Activated naive CD4-positive, alpha-beta T cell treated with anti-CD3 and anti-CD28 coated beads for 36 hours (primary cell): ENCODE measurements at places on chromosomes 11 and 22.

DNA sequence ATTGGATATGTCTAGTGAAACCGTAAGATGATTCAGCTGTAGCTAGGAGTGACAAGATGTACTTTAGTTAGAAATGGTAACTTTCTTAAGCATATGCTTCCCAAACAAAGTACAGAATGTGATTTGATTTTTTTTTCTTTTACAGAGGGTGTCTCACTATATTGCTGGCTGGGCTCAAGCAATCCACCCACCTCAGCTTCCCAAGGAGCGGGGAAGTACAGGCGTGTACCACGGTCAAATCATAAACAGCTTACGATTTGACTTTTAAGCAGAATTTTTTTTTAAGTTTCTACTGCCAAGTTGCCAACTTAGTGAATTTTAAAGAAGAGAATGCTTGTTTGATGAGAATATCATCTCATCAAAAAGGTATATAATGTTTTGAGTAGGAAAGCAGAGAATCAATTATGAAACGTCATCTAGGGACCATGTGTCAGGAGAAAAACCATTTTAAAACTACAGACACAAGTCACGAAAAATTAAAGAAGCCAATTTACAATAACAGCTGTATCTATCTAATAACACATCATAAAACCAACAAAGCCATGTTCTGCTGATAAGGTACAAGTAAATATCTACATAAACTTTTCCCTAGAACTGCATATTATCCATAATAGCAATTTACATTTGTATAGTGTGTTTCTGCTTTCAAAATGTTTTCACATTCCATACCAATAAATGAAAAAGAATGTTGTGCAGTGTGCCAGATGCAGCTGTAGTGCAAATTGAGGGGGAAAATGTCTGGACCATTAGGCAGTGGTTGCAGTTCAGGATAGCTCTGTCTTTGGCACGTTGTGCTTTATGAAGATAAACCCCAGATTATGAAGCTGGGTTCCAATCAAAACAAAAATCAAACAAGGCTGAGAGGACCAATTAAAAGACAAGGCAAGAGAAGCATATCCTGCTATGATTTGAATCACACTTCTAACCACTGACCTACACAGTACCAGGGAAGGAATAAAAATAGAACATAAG, 33.7 kb upstream of the USP47 start:
- no peak for DNase-seq

DNA sequence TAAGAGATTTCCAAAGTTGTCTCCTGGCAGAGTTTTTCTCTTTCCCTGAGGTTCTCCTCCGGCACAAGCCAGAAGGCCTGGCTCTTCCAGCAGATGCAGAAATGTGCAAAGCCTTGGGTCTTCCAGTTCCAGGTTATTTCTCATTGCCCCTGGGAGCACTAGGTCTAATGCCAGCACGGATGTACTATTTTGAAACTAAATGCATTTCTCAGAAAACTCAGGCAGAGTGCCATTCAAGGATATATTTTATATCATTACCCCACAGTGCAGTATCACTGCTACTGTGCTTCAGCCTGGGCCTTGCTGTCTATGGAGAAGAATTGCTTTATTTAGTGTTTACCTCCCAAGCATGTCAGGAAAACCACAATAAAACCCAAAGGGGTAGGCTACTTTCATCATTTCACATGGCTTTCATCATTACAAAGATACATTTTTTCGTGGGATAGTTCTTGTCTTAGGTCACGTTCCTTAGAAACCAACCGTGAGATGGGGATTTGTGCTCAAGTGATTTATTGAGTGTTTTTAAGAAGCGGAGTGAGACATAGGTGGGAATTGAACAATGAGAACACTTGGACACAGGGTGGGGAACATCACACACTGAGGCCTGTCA, 22.4 kb upstream of the FZD4 start:
- no peak for DNase-seq

GRCh38 chr11:102560555-102561011, 30.0 kb upstream of the MMP7 start:
- DNase-seq: no peak

- DNase-seq: no peak
Observed at GRCh38 chr11:96620464-96621044, 230.7 kb downstream of the JRKL start.

DNA sequence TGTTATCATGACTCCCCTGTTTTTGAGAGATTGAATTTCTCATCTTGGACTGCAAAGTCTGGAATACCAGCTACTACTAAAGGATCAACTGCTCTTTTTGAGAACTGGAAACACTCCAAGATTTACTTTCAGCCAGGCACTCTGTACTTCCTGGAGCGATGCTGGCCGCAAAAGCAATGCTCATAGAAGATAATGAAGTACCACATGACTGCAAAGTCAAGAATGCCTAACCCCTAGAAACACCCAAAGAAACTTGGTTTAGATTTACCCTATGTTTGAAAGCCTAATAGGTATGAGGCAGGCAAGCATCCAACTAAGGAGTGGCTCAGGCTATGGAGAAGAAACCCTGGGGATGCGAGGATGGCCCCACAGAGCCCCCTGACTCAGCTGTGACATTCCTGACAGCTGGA, 47.7 kb upstream of the ARHGAP20 start:
- DNase-seq: no peak

GRCh38 chr22:44583854-44584253, 85.8 kb upstream of the RTL6 start:
- no peak for DNase-seq

- DNase-seq: no peak
Observed at GRCh38 chr22:38199826-38200559, 1.8 kb upstream of the MAFF start.

DNA sequence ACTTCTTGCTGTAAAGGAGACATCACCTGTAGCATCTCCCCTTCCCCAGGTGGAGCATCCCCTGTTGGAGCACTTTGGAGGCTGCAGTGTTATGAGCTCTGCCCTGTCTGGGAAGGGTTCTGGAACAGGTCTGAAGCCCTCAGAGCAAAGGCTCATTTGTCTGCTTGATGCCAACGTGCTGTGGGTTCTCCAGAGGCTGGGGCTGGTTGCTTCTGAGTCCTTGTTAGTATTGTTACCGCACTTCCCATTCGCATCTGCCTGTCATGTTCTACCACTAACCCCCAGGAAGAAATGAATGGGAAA, 73.1 kb downstream of the PACS1 start:
- no peak for DNase-seq

DNA sequence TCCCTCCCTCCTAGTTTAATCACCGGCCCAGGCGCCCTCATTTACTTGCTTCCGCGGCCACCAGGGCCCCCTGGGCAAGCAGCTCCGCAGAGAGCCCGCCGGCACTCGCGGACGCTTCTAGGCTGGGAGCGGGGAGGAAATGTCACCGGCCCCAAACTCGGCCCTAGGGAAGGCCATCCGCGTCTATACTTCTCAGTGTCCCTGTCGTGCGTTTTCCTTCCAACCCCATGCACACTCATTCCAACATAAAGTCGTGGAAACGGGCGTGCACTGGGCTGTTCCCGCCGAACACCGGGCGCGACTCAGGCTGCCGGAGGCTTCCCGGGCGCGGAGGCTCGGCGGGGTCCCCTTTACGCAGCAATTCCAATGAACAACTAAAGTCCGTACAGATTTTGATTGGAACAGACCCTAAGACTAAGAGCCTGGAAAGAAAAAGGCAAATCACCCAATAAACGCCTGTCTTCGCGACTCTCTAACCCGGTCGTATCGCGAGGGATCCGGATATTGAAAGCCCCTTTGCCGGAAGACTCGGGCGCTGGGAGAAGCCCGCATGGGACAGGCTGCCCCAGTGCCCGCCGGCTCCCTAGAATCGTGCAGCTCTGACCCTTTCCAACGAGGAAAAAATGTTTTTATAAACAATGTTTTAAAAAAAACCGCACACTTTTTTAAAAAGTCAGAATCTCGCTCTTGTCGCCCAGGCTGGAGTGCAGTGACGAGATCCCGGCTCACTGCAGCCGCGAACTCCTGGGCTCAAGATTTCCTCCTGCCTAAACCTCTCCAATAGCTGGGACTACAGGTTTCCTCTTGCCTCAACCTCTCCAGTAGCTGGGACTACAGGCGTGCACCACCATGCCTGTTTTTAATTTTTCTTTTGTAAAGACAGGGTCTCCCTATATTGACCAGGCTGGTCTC, 1.3 kb upstream of the BARX2 start:
- peak; percentile 8 for DNase-seq

GRCh38 chr11:73980001-73980961, 2.4 kb downstream of the UCP2 start:
- DNase-seq: peak; percentile 84

GRCh38 chr22:42317008-42317407, 46.6 kb upstream of the TCF20 start:
- DNase-seq: peak; percentile 49

DNA sequence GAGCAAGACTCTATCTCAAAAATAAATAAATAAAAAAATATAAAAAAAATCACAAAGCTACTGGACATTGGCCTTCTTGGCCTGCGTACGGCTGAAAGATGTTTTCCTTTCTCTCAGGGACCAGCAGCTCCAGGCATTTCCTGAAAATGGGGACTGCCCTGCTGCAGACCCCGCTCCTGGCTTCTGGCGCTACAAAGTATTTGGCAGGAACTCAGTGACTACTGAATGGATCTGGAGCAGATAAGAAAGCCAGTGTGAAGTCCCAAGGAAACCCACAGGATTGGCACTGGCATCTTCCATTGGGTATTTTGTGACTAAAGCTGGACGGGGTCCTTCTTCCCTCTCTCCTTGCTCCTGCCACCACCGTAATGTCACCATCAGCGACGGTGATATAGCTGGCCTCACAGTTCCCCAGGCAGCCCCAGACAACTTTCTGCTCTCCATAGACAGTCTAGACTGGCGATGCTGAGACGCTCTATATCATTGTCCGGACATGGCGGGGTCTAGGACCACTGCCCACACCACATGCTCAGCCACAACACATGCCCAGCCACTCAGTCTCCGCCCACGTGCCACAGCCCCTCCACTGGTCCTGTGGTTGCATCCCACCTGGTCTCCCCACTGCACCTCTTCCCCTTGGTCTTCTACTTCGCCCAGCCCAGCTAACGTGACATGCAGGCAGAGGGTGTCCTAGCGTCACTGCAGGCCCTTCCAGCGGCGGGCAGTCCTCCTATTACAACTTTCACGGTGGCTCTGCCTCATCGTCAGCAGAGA, 22.7 kb upstream of the YPEL1 start:
- no peak for DNase-seq

DNA sequence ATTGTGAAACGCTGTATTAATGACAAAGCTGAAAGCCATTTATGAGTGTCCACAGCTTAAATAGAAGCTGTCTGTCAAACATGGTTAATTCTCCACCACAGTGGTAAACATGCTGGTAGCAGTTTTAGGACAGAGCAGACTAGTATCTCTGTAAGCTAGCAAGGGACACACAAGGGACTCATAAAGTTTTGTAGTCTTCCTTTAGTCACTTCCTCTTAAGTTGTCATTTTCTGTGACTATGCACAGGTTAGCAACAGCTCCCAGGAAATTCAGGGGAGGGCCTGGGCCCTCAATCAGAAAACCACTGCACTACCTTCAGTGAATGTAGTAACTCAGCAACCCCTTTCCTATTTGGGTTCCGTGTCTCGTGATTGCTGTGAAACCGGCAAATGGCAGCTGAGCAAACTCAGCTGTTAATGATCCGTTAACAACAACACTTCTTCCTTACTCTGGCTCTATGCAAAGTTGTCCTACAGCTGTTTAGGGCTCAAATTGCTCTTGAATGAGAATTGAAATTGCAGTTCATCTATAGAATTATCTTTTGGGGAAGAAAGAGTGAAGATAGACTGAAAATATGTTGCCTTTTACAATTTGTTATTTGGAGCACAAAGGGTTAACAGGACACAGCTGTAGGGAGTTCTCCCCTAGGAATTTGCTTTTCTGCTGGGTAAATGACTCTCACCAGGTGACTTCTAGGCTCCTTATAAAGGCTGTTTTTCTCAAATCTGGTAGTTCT, at the start of gene MMP26:
Gene MMP26, plus strand, starts transcription at position 731 of the 736 bp plus-strand sequence.
- DNase-seq: no peak

DNA sequence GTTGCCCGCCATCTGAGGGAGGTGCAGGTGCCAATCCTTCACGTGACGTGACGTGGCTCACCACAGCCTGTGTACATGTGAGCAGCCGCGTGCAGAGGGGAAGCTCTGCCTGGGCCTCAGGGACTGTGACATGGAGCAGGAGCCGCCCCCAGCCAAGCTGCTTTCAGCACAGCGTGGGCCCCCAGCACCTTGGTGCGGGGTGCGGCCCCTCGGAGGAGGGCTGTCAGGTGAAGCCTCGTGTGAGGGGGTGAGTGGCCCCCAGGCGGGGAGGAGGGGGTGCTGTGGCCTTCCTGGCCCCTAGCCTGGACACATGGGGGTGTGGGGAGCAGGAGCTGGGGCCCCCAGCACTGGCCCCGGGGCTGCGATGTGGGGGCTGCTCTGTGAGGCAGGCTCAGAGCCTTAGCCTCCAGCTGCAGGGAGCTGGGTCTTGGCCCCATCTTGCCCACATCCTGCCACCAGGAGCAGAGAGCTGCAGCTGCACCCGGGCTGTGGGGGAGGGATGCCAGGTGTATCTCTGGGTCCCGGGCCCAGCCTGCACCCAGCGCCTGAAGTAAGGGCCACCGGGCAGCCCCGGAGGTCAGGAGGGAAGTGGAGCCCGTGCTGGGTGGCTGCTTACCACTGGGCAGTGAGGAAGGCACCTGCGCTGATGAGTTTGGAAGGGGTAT, at the start of gene ADORA2A:
Gene ADORA2A, plus strand, starts transcription at position 100 of the 665 bp plus-strand sequence. CDS start 5,806 bp downstream, outside the sequence.
- DNase-seq: peak; percentile 93

DNA sequence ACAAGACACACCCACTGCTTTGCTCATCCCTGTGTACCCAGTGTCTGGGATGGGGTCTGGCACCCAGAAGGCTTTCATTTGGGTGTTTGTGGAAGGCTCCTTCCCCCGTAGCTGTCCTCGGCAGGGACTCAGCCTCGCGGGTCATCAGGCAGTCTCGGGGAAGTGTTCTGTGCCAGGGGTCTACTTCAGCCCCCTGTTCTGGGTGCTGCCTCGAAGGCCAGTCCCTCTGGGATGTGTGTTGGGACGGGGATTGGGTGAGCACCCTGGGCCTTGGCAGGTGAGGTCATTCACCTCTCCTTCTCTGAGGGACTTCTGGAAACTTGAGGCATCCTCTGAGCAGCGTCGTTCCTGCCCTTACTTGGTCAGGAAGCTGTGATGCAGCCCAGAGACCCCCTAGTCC, 65.5 kb downstream of the RPUSD4 start:
- DNase-seq: no peak

DNA sequence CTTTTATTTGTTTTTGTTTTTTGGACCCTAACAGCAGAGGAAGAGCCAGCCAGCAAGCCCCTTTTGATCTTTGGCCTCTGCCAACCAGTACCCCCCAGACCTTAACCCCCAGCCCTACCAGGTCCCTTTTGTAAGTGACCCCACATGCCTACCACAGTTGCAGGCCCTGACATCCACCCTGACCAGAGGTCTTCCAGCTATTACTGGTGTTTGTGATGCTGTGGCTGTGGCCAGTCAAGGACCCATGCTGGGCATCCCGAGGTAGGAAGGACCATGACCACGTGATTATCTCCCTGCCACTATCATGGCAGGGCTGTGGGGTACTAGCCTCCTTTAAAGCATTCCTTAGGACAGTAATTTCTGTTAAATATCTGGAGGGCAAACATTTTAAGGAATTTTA, 9.0 kb downstream of the MED15 start:
- DNase-seq: no peak
